Stomach (tissue), 19 donors: ENCODE measurements at places on chromosomes 5 and 9. TPM values are rescaled to one million over a fixed set of nuclear protein-coding genes. Genes with fewer than 3 reads are reported as not detected.

The MARCOL gene
- polyA plus RNA-seq = not detected

GRCh38 chr5:40073927-40074326 lies 605.8 kb upstream of the PTGER4 start:
- no peak for DNase-seq

DNA sequence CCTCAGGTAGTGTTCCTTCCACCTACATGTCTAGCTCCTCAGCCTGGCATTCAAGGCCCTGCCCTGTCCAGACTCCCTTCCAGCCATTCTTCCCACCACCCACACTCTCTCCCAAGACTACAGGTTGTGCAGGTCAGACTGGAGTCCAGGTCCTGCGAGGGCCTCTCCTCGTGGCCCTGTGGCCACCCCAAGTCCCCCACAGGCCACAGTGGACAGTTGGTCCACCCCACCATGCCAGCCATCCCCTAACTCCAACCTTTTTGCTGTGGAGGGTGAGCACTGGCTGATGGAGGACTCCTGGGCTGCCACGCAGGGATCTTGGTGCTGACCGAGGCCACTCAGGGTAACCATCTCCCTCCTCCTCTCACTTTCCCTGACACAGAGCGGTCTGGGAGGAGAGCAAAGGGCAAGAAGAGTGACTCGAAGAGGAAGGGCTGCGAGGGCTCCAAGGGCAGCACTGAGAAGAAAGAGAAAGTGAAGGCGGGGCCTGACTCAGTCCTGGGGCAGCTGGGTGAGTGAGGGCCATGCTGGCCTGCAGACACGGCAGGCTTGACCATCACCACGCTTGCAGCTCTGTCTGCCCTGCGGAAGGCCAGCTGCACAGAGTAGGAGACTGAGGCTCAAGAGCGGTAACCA lies 51.0 kb downstream of the JADE2 start:
- DNase-seq = no peak

- DNase-seq = no peak
These were observed 26.2 kb downstream of the PTCD2 start for GRCh38 chr5:72346398-72346797.
